Ureter (tissue), 1 donor: ENCODE measurements at places on chromosomes 12 and 14. TPM values are rescaled to one million over a fixed set of nuclear protein-coding genes. Genes with fewer than 3 reads are reported as not detected.

MAP3K9 gene
- total RNA-seq: 14.0 TPM

AMIGO2 gene
- total RNA-seq: 61.7 TPM

CRIP1 gene
- total RNA-seq: 127 TPM

DCTN2 gene
- 104 TPM for total RNA-seq

TOMM20L gene
- not detected for total RNA-seq

CLEC2D gene
- total RNA-seq: 32.6 TPM

SCN8A gene
- 2.2 TPM for total RNA-seq
